ENCODE measurements at places on chromosomes 2 and 18. TPM values are rescaled to one million over a fixed set of nuclear protein-coding genes. Genes with fewer than 3 reads are reported as not detected.

MAP3K19 gene
- not detected for total RNA-seq

SERPINB3 gene
- total RNA-seq = 0.05 TPM

VWA3B gene
- total RNA-seq = not detected

PDE11A gene
- 5.9 TPM for total RNA-seq

GALNT3 gene
- total RNA-seq = 2.3 TPM

L3MBTL4 gene
- 5.5 TPM for total RNA-seq

CXCR1 gene
- 1.8 TPM for total RNA-seq

- DNase-seq = peak; percentile 47
These were observed 19.6 kb downstream of the EHBP1 start for GRCh38 chr2:62724886-62725711.

GRCh38 chr2:61327173-61327572 is 143.7 kb downstream of the USP34 start:
- DNase-seq = no peak

DNA sequence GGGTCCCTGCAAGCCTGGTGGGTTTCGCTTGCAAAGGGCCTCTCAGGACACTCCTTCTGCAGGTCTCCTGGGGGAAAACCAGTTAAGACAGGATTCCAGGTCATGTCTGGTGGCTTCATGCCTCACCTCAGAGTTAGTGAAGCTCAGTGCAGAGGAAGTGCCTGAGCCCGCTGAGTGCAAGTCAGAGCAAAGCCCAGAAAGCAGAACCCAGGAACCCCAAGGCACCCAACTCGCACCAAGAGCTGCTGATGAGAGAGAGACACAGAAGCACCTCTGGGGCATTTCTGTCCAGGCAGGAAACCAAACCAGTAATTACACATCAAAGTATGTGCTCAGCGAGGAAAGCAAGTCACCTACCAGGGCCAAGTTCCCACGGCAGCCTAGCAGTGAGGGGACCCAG is 78.4 kb downstream of the ARHGEF4 start:
- no peak for DNase-seq

GRCh38 chr18:40414155-40414754 is 1540.8 kb upstream of the PIK3C3 start:
- DNase-seq = no peak

DNA sequence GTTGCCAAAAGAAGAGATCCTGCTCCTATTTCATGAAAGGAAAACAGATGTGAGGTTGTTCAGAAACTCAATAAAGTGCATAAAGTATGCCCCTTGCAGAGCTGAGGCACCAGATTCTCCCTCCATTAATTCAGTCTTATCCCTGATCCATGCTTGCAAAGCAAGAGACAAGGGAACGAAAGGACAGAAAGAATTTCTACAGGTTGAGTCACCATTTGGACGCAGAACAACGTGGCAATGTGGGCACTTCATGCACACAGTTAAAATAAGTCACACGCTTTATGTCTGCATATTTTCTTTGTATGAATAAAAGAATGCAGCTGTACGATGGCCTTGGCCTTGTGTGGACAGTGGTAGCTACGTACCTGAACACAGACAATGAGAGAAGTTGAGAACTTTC is 321.7 kb upstream of the REV1 start:
- no peak for DNase-seq

GRCh38 chr2:7825591-7826312 is 856.1 kb upstream of the ID2 start:
- no peak for DNase-seq

DNA sequence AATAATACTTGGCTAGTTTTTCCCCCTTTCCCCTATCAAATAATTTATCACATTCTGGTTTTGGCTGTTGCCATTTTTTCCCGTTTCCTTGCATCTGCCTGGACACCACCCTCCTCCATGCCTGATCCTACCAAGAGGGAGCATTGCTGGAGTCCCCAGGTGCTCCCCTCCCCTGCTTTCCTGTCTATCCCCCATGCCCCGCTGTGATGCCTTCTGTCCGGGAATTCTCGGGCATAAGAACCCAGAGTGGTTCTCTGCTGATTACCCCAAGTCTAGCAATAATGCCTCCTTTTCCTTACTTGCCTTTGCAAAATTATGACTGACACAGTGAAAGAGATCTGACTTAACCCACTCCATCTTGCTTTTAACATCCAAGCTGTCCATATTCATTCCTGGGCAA is 248.0 kb upstream of the PXDN start:
- DNase-seq = no peak

- DNase-seq = no peak
These were observed 15.1 kb upstream of the MBD2 start for GRCh38 chr18:54239601-54240000.

DNA sequence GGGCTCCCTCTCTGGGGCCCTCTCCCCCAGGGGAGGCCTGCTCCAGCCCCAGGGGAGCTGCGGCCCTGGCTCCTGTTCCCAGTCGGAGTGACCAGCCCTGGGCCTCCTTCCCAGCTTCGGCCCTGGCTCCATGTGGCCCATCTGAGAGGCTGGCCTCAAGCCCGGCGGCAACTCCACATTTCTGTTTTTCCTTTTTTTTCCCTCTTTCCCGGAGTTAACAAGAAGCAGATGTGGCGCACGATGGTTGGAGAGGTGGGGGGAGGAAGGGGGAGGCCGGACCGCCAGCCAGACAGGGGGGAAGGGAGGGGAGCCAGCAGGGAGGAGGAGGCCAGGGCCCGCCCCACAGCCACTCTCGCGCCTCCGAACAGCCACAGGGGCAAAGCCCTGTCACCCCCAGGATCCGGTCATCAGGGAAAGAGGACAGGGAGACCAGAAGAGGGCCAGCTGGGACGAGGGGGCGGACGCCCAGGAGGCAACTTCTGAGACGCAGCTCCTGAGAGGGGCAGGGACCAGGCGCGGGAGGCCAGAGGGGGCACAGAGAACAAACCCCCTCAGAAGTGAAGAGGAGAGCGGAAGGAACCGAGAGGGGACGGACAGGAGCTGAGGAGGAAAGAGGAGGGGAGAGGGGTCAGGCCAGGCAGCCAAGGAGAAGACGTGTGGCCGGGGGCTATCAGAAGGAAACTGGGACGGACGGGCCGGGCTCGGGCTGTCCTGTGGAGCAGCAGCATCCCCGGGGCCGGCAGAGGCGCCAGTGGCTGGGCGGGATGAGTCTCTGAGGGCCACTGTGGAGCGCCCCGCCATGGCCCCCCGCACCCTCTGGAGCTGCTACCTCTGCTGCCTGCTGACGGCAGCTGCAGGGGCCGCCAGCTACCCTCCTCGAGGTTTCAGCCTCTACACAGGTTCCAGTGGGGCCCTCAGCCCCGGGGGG is at the start of gene EMILIN1:
Gene EMILIN1, plus strand, starts transcription at position 349 of the 928 bp plus-strand sequence. Its CDS starts 451 bp downstream, at position 800.
- DNase-seq = no peak

GRCh38 chr2:162065767-162066166 is 8.2 kb downstream of the DPP4 start:
- no peak for DNase-seq

DNA sequence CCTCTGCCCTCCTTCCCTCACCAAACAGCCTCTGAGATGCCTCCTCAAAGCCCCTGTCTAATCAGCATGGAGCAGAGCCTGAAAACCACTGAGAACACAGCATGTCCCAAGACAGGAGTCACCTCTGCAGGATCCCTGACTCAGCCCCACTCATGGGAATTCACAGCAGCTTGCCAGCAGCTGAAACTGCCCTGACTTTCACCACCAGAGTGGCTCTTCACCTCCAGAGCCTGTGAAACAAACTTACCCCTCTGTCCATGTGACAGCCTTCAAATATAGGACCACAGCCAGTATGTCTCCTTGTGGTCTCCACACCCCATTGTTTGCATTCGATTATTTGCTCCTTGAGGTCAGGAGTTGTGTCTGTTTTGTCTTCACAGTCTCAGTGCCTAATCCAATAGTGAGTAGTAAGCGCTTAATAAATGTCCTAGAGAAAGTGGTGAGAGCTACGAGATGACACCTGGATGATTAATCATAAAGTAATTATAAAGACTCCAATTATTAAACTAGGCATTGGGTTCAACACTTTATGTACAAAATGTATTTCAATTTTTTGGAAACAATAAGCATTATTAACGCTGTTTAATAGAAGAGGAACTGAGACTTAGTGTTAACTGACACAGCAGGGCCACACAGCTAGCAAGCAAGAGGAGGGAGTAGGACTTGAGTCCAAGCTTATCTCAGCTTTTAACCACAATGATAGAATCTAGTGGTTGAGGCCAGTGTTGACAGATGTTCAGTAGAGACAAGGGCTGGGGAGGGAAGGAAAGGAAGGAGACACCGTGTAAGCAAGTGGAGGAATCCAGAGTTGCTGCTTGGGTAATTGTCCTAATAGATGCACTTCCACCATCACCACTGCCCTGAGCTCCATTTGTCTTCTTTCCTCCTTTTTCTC is 358.7 kb upstream of the TNP1 start:
- DNase-seq = no peak

GRCh38 chr2:1731963-1732768 is 12.1 kb downstream of the PXDN start:
- DNase-seq = no peak

- no peak for DNase-seq
These were observed 34.3 kb downstream of the GIGYF2 start for GRCh38 chr2:232731470-232731869.

GRCh38 chr18:11121443-11121849 is 27.9 kb downstream of the PIEZO2 start:
- DNase-seq = no peak

DNA sequence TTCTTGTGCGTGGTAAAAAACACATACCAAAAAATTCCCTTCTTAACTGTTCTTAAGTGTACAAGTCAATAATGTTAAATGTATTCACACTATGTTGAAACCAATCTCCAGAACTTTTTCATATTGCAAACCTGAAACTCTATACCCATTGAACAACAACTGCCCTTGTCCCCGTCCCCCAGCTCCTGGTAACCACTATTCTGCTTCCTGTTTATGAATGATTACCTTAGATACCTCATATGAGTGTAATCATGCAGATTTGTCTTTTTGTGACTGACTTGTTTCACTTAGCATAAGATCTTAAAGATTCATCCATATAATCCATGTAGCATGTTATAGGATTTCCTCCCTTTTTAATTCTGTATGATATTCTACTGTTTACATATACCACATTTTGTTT is 59.9 kb downstream of the NAT8 start:
- no peak for DNase-seq

DNA sequence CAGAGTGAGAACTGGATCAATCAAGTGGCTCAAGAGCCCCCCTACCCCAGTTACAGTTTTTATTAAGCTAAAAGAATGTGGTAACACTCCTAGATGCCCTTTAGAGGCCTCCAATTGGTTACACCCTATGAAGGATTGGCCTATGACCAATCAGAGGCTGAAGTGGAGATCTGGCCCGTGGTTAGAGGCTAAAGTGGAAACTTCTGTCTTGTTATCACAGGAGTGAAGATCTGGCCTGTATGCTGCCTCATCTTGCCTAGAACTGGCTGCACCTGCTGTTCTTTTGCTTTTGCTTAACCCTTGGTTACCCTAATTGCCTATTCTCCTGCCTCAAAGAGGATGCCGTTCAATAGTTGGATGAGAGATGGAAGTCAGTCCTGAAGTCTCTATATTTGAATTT is 100.1 kb upstream of the MAP2 start:
- no peak for DNase-seq

DNA sequence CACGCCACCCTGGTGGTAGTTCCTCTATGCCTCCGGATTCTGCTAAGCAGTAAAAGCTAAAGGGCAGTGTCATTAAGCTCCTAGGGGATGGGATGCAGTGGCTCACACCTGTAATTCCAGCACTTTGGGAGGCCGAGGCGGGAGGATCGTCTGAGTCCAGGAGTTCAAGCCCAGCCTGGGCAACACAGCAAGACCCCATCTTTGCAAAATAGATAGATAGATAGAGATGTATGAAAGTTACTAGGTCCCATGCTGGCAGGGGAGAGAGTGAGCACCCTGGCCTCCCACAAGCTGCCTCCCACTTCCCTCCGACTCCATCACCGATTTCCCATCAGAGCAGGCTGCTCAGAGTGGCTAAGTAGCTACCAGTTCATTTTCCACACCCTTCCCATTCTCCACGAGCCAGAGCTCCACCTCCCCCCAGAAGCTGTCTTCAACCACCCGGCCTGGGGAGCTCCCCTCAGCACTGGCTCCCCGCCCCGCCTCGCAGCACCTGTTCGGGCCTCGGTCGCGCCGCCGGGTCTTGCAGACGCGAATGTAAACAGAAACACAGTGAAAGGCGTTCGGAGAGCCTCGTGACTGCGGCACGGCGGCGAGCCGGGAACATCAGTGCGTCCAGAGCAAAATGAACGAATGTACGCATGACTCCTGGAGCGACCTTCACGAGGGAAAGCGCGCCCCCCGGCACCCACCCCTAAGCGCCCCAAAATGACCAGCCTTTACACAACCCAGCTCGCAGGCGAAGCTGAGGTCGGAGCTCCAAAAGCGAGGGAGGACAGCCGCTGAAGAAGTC is 598 bp upstream of the CEP68 start:
- no peak for DNase-seq

GRCh38 chr18:46868169-46868921 is 49.0 kb downstream of the PIAS2 start:
- no peak for DNase-seq

DNA sequence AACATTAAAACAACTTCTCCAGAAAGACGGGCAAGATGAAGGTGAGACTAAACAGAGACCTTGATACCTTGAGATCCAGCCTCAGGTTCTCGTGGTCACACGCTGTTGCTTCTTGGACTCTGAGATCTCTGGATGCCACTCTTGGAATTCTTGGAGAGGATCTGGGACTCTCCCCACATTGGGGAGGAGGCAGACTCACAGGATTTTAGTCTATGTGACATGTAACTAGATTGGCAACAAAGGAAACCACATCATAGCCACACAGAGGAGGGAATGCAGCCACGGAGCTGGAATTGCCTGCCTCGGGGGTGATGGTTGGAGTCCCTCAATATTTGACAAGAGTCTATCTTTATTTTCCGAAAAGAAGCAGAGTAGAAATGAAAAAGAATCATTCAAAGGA is 78.8 kb upstream of the IGFBP5 start:
- no peak for DNase-seq

Data from liver (tissue), 10 donors.